Activated CD4-positive, alpha-beta T cell treated with anti-CD3 and anti-CD28 coated beads, Interleukin-2, amount 50 U/mL, for 4 hours (primary cell): ENCODE measurements at places on chromosomes 4 and X.

DNA sequence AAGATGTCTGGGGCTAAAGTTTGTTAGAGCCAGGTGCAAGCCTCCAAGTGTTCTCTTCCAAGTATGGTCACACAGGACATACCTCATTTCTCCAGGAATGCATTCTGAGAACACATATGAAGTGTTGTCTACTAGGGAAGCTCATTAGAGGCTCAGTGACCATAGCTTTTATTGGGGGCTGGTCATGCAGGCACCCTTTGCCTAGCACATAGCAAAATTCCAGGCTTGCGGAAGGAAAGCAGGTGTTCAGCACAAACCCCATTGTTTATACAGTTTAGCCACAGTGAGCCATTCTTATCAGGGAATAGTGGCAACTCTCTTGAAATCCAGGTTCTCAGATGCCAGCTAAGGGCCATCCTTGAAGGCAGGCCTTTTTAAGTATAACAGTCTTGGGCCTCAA lies 339.4 kb upstream of the ZCCHC13 start:
- DNase-seq = no peak

DNA sequence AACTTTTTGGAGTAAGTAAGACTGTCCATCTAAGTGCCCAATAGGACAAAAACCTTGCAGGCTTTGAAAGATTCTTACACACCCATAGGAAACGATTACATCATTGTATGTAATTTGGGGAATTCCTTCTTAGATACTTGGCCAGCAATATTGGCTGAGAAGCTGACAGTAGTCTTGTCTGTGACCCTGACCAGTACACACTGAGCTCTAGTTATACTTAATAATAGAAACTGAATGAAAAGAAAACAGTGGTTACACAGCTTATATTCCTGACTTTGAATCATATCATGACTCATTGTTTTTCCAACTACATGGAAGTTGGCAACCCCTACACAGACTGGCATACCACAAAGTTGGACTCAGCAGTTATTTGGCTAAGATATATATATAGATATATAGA lies 7.1 kb upstream of the TLR2 start:
- no peak for DNase-seq

DNA sequence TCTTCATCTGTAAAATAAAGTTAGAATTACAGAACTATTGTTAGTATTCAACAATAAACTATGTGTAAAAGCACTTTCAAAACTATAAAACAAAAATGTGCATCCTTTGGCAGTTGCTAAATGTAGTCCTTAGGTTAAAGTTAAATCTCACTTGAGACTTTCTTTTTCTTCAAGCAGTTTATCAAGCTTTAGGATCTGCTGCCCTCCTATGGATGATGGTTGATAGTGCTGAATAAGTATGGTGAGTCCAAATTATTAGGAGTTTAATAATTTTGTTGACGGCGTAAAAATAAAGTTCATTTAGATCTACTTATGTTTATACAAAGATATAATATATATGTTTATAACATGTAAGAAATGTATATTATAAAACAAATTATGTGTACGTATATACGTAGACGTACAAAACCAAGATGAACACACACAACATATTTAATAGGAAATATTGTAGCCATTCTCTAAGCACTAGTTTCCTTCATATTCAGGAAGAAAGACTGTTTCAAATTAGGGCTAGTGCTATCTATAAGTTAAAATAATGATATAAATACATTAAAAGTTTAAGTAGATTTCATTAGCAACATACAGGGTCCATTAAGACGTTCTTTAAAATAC lies 22.3 kb downstream of the UGT2A2 start:
- no peak for DNase-seq

- DNase-seq = no peak
Observed at GRCh38 chr4:127400276-127400675, 232.5 kb upstream of the INTU start.

- DNase-seq = no peak
Observed at GRCh38 chr4:17117746-17118145, 219.3 kb upstream of the LDB2 start.

GRCh38 chr4:8871417-8872401 lies at the start of gene HMX1:
Gene HMX1 (minus strand): TSS chr4:8871839. CDS start chr4:8871614, 225 bp downstream.
- DNase-seq = no peak

DNA sequence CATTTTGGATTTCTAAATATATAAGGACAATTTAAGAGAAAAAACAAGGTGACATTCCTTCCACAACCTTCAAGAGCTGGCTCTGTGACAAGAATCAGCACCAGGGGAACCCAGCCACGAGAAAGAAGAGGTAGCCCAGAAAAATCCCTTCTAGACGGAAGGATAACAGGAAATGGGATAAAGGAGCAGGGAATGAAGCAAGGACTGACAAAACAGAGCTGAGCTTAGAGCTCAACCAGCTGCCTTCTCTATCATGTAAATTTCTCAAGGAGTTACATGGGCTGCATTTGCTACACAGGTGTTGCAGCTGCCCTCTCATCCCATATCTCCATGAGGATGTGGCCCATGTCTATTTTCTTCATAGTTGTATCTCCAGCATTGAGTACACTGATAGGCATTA lies 154.2 kb upstream of the PRDX4 start:
- no peak for DNase-seq

DNA sequence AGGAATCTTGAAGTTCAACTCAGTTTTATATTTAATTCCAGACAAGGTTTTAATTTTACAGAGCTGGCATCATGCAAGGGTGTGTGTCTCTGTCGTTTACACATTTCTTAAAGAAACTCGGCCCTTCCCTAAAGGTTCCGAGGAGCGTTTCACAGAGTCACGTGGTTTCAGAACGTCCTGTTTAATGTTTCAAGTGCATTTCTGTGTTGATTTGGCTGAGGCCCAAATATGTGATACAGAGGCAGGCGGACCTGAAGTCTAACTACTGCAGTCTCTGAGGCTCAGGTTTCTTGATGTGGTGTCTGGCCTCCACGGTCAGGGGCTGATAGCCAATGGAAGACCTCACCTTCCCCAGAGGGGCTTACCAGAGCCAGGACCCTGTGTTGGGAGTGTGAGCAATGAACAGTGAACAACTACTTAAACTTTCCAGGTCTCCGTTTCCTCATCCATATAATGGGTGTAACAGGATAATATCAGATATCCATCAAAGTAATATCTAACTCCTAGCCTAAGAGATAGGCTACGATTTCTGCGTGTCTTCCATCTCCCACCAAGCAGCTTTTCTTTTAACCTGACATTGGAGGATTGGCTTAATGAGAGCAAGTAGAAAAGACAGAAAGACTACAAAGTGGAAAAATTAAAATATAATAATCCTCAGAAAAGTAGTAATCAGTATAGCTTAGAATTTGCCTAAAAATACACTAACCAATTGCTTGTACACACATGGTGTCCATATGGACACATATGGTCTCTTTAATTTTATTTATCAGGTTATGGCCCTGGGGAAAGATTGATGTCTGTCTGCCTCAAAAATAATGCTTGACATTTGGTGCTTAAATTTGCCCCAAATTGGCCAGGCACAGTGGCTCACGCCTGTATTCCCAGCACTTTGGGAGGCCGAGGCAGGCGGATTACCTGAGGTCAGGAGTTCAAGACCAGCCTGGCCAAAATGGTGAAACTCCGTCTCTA lies 50.0 kb upstream of the TRIM2 start:
- DNase-seq = no peak

- DNase-seq = peak; percentile 89
Observed at GRCh38 chrX:153927922-153928760, 2.1 kb upstream of the ARHGAP4 start.
